ENCODE measurements at places on chromosomes 7 and 10.

GRCh38 chr10:115073796-115074195 lies 19.4 kb upstream of the ATRNL1 start:
- DNase-seq: no peak

GRCh38 chr10:23864631-23865147 lies 344.2 kb upstream of the KIAA1217 start:
- peak; percentile 36 for DNase-seq

DNA sequence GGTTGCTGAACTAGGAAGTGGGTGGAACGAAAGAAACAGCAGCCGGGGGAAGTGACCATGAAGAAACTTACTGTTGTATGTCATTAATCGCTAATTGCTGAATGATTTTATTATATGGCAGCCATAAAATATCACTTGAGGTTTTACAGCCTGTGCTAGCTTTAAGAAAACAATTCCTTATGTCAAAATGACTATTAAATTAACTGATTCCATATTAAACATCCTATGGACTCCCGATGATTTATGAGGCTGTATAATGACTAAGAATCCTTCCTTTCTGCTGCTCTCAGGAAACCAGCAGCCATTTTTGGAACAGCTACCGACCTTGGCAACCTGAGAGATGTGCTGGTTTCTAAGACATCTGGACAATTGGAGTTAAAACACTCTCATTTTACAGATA lies 421.9 kb downstream of the SORCS3 start:
- no peak for DNase-seq

GRCh38 chr7:64562256-64562625 lies 630 bp downstream of the ZNF680 start:
- no peak for DNase-seq

- DNase-seq: no peak
Measured at GRCh38 chr10:114281006-114281405, 42.0 kb downstream of the VWA2 start.

DNA sequence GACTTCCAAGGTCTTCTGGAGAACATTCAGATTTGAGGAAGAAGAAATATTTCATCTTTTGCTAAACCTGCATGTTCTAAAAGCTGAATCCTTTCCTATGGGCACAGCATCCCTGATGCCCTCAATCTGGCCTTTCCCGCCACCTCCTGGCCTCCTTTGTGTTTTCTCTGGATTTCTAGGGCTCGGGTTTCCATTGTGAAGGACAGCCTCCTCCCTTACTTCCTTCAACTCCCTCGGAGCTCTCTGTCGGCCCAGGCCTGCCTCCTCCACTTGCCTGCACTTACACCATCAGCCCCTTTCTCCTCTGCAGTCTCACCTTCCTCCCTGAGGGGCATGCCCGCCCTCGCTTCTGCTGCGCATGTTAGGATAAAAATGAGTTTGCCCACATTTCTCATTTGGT lies 75.4 kb downstream of the WIPF3 start:
- no peak for DNase-seq

DNA sequence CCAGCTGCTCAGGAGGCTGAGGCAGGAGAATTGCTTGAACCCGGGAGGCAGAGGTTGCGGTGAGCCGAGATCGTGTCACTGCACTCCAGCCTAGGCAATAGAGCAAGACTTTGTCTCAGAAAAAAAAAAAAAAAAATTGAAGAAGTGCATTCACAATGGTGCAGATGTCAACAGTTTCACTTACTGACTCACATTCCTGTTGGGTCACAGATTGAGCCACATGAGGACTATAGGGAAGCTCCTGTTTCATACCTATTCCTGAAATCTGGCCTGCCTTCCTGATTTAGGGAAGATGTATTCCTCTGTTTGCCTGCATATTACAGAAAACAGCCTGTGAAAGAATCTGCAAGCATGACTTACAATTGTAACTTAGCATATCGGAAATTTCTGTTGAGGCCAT lies 78.2 kb downstream of the AKR1C4 start:
- DNase-seq: no peak

GRCh38 chr10:93095225-93095624 lies 21.5 kb downstream of the CYP26A1 start:
- no peak for DNase-seq

DNA sequence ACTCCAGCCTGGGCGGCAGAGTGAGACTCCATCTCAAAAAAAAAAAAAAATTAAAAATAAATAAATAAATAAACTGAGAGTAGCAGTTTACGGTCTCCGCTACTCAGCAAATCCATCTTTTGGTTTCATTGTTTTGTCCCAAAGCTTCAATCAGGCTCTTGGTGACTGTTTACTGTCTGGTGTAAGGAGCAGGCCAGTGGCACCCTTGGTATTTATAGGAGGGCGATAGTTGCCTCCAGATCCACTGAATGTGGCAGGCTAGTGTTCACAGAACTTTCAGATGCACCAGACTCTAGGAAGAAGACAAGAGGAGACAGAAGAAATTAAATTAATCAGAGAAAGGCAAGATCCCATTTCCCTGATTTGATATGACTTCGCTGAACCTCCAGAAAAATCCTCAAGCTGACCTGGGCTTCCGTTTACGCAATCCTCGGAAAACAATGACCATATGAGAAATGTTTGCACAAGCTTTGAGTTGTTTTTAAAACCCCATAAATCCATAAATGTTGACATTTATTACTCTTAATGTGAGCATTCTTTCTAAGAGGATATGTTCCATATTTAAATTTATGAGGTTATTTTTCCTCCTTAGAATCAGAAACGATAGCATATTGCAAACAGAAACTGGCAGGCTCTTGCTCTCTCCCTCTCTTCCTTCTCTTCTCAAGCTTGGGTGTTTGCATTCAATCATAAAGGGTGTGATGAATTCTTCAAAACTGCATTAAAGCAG lies 7.1 kb upstream of the MUC3A start:
- DNase-seq: no peak

- DNase-seq: no peak
Measured at GRCh38 chr10:127153181-127153580, 43.2 kb downstream of the INSYN2A start.

- DNase-seq: no peak
Measured at GRCh38 chr10:72016608-72017300, 52.6 kb downstream of the CHST3 start.

DNA sequence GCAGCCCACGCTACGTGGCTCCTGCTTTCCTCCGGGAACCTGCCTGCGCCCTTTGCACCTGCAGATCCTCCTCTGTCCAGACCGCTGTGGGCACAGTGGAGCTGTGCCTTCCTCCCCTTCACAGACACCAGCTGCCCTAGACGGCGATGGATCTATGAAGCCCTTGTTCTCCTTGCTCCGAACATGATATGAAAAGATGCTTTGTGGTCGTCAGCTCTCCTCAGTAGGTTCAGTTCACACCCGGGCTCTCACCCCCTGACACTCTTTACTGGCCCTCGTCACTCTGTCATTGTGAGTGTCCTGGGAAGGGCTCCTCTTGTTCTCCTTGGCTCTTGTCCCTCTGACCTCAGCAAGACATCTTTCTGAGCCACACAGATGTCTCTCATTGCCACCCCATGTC lies 4.2 kb downstream of the ZNF488 start:
- DNase-seq: peak; percentile 51

GRCh38 chr7:38978491-38978890 lies 782 bp downstream of the POU6F2 start:
- no peak for DNase-seq

- DNase-seq: peak; percentile 50
Measured at GRCh38 chr10:132291826-132292225, 15.9 kb downstream of the STK32C start.

DNA sequence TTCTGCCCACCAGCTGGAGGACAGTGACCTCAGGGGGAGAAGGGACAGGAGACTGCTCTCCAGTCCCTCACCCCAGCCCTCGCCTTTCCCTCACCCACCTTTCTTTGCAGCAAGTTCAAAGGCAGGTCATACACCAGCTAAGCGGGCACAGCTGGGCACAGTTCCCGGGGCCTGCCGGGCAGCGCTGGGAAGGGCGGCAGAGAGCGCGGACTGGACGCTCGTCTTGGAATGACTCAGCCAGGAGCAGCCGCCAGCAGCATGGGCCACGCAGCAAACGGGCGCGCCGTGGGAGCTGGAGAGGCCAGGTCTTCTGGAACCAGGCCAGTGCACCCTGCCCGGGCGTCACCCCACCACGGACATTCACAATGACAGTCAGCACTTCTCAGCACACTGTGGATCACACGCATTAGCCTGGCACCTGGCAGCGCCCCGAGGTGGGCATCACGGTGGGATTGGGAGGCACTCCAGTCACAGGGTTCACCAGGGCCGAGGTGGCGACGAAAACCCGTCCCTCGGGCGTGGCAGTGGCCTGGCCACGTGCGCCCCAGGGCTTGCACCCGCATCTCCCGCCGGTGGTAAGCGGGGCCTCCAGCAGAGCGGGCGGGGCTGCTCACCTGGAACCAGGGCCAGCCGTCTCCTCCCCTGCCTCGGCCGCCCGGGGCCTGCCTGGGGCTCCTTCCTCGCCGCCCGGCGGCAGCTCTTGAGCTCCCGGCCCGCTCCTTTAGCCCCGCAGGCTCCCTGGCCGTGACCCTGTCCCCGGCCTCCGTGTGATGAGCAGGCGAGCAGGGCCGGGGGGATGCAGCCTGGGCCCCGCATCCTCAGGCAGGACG lies 29.0 kb upstream of the WDFY4 start:
- no peak for DNase-seq

- DNase-seq: no peak
Measured at GRCh38 chr7:44080118-44080517, 2.2 kb downstream of the POLM start.

DNA sequence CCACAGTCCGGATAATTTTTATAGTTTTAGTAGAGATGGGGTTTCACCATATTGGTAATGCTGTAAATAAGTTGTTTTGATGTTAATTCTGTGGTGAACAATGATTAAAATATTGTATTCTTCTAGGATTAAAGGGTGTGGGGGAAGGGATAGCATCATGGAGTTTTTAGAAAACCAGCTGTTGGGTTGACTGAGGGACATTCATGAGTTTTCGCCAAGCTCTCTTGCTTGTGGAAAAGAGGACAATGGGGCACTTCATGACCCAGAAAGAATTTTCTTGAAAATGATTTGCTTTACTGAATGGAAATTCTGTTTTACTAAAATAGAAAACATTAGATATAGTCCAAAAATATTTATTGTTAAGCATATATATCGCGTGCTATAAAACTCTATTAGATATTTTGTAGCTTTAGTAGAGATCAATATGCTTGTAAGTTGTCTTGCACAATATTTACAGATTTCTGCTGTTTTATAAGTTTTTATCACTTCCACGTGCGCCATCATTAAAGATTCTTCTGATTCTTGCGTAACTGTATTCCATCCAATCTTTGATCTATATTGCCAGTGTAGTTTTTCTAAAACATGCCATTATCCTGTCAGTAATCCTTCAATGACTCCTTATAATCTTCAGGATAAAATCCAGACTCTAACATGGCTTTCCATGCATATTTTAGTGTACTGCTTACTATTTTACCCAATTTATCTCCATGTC lies 41.8 kb downstream of the LCOR start:
- no peak for DNase-seq

GRCh38 chr7:106592282-106593027 lies 68.5 kb downstream of the CCDC71L start:
- no peak for DNase-seq

DNA sequence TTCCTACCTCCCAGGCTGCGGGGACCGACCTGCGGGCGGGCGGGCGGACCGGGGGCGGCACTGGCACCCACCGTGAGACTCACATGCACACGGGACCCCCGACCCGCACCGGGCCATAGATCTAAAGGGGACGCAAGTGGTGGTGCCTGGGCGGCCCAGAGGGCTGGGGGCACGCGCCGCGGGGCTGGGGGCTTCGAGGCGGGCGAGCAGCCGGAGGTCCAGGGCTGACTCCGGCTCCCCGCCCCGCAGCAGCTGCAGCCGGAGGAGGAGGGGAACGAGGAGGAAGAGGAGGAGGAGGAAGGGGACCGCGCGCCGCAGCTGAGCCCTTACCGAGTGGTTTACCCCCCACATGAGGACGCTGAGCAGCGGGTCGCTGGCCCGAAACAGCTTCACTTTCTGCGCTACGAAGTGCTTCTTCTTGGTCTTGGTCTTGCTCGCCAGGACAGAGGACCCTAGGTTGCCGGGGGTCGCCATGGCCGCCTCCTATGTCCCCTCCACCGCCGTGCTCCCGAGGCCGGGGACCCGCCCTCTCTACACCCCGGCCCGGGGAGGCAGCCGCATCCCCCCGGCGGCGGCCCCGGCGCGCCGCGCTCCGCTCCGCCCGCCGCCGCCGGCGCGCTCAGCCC lies 412 bp downstream of the PIP4K2A start:
- peak; percentile 82 for DNase-seq

GRCh38 chr7:140982508-140982907 lies 32.2 kb downstream of the MRPS33 start:
- no peak for DNase-seq

- no peak for DNase-seq
Measured at GRCh38 chr10:10418387-10418786, 599.3 kb upstream of the CELF2 start.

GRCh38 chr10:20004087-20004523 lies 187.9 kb downstream of the PLXDC2 start:
- no peak for DNase-seq

- peak; percentile 91 for DNase-seq
Measured at GRCh38 chr10:97498841-97499560, at the start of gene UBTD1. UBTD1 (plus strand) TSS chr10:97498924; CDS start chr10:97499204, 280 bp downstream.

Data from posterior cingulate gyrus (tissue), 11 donors.